ENCODE measurements at places on chromosomes 12 and 14.

DNA sequence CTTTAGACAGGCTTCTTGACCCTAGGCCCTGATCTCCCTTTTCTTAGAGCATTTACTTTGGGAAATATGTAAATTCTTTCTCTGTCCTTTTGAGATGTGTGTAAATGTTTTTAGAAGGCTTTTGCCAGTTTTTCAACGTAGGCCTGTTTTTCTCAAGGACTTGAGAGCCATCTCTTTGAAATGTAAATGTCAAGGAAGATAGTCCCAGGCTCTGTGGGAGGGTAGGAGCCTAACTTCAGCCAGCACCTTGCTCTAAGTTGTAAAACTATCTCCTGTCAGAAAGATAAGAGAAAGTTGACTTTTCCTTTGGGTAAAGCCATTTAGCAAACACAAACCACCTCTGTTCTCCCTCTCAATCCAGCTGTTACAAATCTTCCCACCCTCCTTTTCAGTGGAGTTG, 219.8 kb downstream of the RPS29 start:
- DNase-seq, result no peak

GRCh38 chr12:93937812-93938211, 210.6 kb upstream of the PLXNC1 start:
- DNase-seq, result no peak

DNA sequence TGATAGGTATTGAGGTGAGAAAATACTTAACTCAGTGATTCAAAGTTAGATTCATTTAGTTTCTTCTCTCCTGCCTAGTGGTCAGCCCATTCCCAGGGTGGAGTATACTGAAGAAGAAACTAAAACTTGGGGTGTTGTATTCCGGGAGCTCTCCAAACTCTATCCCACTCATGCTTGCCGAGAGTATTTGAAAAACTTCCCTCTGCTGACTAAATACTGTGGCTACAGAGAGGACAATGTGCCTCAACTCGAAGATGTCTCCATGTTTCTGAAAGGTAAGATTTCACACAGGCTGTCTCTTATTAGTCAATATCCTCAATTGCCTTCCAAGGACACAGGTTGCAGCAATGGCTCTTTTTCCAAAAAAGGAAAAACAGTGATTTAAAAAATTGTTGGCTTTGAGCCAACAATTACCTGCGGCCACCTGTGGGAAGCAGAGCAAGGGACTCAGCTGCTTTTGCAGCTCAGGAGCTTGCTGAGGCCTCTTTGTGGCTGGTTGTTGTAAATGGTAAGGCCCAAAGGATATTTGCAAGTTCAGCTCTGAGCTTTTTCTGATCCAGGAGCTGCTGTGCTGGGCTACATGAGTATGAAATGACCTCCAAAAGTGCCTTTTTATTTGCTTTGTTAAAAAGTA, 33.9 kb downstream of the TPH2 start:
- no peak for DNase-seq

DNA sequence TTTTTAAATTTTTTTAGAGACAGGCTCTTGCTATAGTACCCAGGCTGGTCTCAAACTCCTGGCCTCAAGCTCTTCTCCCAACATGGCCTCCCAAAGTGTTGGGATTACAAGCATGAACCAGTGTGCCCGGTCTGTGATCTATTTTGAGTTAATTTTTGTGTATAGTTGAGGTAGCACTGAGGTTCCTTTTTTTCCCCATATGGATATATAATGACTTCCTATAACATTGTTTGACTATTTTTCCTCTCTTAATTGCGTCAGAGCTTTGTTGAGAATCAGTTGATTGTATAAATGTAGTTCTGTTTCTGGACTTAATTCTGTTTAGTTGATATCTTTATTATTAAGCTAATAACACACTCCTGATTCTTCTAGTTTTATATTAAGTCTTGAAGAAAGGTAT, 8.6 kb upstream of the M6PR start:
- DNase-seq, result no peak

- no peak for DNase-seq
Observed at GRCh38 chr14:69328765-69329164, 68.8 kb downstream of the GALNT16 start.

DNA sequence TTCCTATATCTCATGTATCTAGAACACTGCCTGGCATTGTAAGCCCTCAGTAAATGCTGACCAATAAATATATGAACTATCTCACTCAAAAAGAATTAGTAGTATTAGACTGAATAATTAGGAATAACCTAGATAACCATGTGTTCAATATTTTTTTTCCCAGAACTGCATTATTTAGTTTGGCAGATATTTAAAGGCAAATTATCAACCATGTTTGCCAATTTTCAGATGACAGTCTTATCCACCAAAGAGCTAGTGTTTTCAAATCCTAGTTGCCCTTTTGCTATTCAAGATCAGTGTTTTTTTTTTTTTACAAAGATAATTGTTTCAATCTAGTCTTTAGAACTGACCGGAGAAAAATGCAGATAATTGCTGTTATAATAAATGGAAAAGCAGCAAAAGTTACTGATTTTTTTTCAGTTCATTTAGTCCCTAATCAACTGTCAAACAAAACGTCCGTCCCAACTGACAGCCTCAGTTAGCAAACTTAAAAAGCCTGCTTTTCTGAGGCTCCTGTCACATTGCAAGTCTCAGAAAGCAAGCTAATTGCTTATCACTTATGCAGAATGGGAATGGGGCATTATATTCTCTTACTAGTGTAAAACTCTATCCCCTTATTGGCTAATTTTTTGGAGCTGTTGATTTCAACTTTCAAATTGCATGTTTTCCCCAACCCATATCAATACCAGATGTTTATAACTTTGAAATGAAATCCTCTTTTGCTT, 203.2 kb downstream of the PAWR start:
- DNase-seq, result no peak

DNA sequence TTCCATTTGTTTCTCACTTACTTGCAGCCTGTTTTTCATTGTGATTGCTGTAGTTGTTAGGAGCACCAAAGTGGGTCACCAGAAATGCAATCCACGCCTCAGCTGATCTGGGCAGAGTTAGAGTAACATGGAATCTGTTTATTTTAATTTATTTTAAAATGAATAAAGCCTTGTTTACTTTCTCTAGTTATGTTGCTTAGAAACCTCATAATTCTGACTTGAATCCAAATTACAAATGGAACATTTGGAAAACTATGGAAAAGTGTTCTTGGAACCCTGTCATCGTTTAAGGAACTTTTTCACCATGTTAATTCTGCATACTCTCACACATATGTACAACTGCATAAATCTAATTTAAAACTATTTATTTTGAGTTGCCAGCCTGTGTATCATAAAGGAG, 92.2 kb upstream of the DAAM1 start:
- DNase-seq, result no peak

All from stimulated activated CD8-positive, alpha-beta memory T cell treated with anti-CD3 and anti-CD28 coated beads, Interleukin-2, amount 100 ng/mL, for 48 hours (primary cell).